Mononuclear cell (primary cell): ENCODE measurements at places on chromosomes 3 and 15. TPM values are rescaled to one million over a fixed set of nuclear protein-coding genes. Genes with fewer than 3 reads are reported as not detected.

Gene IQCF5
- total RNA-seq = not detected

Gene CPNE4
- 0.10 TPM for total RNA-seq

Gene PLD1
- total RNA-seq = 10.4 TPM

Gene ST8SIA2
- total RNA-seq = under 0.01 TPM

Gene MNS1
- not detected for total RNA-seq

Gene USP50
- 0.73 TPM for total RNA-seq

Gene ROBO1
- total RNA-seq = 0.42 TPM

Gene CELSR3
- total RNA-seq = 2.6 TPM

Gene PYGO1
- total RNA-seq = under 0.01 TPM

Gene UBR1
- 44.7 TPM for total RNA-seq

Gene SCN11A
- total RNA-seq = under 0.01 TPM

Gene GPR156
- 0.42 TPM for total RNA-seq

Gene RBP2
- not detected for total RNA-seq

Gene SMC4
- 61.2 TPM for total RNA-seq

Gene ANKRD34C
- not detected for total RNA-seq

Gene SERPINI2
- not detected for total RNA-seq

Gene KNL1
- total RNA-seq = 3.3 TPM

Gene GPR27
- 5.1 TPM for total RNA-seq

Gene C2CD4B
- 0.21 TPM for total RNA-seq

Gene SEMA4B
- 7.9 TPM for total RNA-seq

Gene CDCP1
- 0.31 TPM for total RNA-seq

Gene CADM2
- total RNA-seq = 0.31 TPM

Gene NR2E3
- total RNA-seq = not detected

Gene IL12A
- 4.1 TPM for total RNA-seq

Gene GOLGA6L10
- 1.4 TPM for total RNA-seq

Gene STXBP5L
- not detected for total RNA-seq

Gene CHRD
- 0.31 TPM for total RNA-seq
